ENCODE measurements at places on chromosomes 4 and X. TPM values are rescaled to one million over a fixed set of nuclear protein-coding genes. Genes with fewer than 3 reads are reported as not detected.

Gene SLITRK4
- not detected for polyA plus RNA-seq

Gene GAGE12H
- polyA plus RNA-seq, result not detected

Gene ADH1A
- not detected for polyA plus RNA-seq

Gene CD38
- not detected for polyA plus RNA-seq

Gene PGM2
- 24.1 TPM for polyA plus RNA-seq

Gene VCX
- not detected for polyA plus RNA-seq

Gene HPGDS
- not detected for polyA plus RNA-seq

Gene PPP3CA
- polyA plus RNA-seq, result 38.7 TPM

Gene NLGN4X
- not detected for polyA plus RNA-seq

Gene IL3RA
- not detected for polyA plus RNA-seq

Gene ZCCHC12
- polyA plus RNA-seq, result 0.11 TPM

Gene UGT2B15
- not detected for polyA plus RNA-seq

Gene SMARCA1
- polyA plus RNA-seq, result 76.9 TPM

- no peak for DNase-seq
These were observed 39.9 kb downstream of the ATP8A1 start for GRCh38 chr4:42617030-42617429.

DNA sequence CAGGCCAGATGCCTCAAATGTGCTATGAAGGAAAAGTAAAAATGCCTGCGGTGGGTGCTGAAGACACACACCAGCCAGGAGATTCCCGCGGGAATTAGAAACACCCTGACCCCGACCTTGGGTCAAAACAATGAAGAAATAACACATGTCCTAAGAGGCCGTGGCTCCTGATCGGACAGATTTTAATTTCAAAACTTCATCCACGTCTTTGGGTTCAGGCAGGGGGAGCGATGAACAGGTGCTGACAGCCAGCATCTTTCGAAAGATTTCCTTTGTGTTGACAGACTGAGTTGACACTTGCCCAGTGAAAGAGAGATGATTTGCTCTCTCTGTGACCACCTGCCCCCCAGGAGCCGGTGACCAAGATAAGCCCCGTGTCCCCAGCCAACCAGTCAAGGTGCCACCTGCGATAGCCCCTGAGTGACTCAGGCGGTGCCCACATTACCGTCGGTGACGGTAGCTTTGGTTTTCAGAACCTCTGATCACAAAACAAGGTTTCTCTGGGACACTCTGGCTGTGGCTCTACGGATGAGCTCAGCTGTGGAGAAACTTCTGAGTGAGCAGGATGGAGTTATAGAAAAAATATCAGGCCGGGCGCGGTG, 11.0 kb upstream of the IL3RA start:
- no peak for DNase-seq

GRCh38 chrX:43679778-43680177, 23.7 kb downstream of the MAOA start:
- DNase-seq, result no peak

DNA sequence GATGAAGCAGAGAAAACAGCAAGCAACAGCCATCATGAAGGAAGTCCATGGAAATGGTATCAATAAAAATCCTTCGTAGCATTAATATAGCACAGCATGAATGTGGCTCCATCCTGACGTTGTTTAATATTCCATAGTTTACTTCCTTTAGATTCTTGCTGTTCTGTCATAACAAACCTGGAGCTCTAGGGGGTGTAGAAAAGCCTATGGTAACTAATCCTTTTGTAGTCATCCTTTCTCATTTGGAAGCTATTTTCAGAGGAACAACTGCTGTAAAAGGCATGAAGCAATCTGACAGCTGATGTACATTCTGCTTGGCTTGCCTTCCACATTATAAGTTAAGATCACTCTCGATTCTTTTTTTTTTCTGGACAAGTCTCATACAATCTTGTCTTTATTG, 914 bp downstream of the MYOZ2 start:
- DNase-seq, result no peak

- peak; percentile 8 for DNase-seq
These were observed 143.9 kb downstream of the BCOR start for GRCh38 chrX:39953879-39954278.

DNA sequence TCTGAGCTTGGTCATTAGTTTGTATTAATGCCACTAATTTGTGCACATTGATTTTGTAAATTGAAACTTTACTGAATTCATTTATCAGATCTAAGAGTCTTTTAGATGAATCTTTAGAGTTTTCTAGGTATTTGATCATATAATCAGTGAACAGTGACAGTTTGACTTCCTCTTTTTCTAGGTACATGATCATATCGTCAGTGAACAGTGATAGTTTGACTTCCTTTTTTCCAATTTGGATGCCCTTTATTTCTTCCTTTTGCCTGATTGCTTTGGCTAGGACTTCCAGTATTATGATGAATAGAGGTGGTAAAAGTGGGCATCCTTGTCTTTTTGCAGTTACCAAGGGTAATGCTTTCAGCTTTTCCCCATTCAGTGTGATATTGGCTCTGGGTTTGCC, 421.4 kb upstream of the CPXCR1 start:
- no peak for DNase-seq

DNA sequence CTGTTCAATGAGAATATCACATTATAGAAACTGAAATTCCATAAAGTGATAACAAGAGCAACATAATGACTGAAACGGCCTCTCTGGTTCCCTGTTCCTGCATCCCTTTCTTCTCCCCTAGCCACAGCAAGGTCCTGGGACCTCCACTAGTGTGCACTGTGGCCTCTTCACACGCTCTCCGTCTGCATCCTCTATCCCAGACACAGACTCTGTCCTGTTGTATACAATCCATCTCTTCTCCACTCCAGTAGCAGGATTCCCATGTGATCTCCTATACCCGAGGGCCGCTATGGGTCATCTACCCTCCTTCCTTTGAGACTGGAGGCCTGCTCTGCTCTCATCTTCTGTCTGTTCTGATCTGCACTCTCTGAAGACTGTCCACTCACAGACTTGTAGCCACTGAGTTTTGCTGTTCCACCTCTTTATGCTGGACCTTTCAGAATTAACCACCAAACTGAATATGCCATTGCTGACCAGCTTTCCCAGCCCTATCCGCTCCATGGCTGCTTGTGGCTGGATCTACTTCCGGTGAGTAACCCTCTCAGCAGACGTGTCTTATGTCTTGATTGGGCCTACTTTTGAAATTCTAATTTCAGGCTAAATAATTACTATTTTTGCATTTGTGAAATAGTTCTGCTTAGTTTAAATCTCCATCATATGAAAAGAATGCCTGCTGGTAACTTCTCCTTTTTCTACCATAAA, 105.1 kb upstream of the NAP1L5 start:
- no peak for DNase-seq

DNA sequence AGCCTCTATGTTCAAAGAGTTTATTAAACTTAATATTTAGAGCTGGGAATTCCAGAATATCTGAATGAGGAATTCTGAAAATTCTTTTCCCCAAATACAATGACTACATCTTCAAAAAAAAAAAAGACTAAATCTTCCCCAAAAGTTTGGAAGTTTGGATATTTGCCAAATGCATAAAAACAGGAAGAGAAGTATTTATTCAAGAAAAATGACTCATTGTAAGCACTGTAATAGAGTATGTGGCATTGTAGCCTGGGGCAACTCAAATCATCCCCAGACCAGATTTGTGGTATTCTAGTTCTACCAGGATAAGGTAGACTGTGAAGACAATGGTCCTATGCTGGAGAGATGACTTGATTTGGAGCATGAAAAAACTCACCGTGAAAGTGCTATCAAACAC, 78.5 kb upstream of the PDHA2 start:
- DNase-seq, result peak; percentile 6

- no peak for DNase-seq
These were observed 11.2 kb downstream of the RIPPLY1 start for GRCh38 chrX:106891762-106892460.

DNA sequence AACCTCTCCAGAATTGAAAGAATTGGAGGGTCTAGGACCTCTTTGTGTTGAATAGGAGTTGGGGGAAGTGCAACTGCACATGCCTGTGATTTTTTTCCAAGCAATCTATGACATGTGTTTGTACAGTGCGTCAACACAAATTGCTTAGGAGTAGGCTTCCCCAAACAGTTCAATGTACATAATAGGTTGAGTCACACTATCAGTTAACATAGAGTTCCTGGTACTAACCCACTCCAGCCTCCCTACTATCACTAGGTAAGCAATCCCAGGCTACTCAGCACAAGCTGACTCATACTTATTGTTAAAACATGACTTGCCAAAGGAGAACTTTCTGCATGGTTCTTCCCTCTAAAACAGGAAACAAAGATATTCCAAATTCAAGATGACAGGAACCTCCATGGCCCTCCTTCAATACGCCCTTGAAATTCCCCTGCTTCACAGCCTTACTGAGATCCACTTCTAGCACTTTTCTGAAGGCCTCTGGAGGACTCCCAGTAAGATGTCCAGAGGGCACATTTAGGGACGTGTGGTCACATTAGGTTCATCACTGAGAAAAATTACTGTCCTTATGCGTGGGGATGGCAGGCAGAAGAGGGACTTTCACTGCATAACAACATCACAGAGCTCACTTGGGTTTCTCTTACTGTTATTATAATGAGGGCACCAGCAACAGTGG, 8.4 kb upstream of the VSIG1 start:
- peak; percentile 69 for DNase-seq

- no peak for DNase-seq
These were observed 58.0 kb downstream of the TAB3 start for GRCh38 chrX:30831082-30831481.

GRCh38 chrX:85906399-85906798, 141.0 kb downstream of the CHM start:
- no peak for DNase-seq

GRCh38 chr4:8279321-8280157, 10.0 kb downstream of the HTRA3 start:
- DNase-seq, result no peak

GRCh38 chr4:78336093-78336943, 215.3 kb upstream of the ANXA3 start:
- DNase-seq, result no peak

DNA sequence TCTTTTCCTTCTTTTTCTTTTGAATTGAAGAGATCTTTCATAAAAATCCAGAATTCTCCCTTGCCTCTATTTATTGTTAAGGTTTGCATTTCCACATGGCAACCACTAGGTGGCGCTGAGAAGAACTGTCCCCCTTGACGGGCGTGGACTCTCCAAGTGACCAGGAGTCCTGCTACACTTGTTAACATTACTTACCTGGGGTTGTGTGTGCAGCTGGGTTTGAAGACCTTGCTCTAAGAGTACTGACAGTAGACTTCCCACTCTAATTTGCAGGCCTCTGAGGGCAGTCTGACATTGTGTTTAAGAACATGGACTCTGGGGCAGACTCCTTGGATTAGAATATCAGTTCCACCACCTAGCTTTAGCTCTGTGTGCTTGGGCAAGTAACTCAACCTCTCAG, 52.8 kb downstream of the GPRIN3 start:
- no peak for DNase-seq

DNA sequence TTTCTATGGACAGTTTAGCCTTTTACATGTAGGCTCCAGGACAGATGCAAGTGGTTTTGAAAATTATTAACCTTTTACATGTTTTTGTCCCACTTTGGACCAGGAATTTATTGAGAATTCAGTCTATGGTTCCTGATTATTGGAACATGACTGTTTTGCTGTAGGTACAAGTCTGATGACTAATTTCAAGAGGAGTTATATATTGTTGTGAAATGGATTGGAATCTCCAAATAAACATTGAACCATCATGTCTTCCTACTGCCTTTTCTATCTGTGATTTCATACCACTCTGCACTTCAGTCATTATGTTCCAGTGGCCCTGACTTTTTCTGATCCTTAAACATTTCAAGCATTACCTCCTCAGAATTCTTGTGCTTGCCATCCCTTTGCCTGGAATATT, 35.9 kb downstream of the TBC1D19 start:
- DNase-seq, result peak; percentile 16

DNA sequence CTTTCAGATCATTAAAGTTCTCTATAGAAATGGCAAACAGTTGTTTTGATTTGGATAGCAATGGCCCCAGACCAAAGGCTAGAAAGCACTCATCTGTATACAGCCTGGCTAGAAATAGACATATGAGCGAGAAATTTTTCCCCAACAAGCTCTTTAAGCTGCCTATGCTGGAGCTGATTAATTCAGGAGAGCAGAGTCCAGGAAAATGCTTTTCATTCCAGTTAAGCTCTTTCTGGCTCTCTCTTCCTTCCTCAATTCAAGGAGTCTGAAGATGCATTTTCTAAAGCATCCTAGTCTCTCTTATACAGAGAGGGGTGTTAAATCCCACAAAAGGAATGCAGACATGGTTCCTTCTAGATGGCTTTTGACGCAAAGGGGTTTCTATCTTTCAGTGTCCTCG, 141.7 kb upstream of the RAI2 start:
- no peak for DNase-seq

DNA sequence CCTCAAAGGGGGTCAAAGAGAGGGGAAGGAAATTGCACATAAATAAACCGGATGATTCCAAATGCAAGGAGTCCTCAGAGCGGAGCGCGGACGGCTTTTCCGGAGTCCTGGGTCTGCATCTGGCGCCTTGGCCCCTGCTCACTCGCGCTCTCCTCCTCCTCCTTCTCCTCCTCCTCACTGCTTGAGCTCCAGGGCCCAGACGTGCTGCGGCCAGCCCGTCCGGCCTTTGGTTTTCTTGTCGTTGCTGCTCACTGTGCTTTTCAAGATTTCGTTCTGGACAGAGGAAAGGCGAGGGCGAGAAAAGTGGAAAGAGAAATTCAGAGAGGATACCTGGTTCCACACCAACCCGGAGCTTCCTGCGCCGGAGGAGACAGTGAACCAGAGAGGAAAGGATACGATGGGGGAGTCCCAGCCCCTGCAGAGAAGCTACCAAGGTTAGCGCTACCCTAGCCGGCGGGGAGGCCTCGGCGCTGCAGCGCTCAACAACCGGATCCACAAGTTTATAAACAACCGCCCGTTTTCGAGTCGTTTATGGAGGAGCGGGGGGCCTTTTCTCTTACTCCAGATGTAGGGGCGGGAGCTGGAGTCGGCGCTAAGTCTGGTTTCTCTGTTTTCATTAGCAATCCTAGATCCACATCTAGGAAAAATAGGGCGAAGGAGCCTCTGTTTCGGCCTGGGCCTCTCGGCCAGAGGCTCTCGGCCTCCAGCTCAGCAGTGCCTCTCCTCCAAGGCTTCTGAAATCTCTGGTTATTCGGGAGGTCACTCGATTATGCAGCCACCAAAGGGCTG, 2.7 kb downstream of the HAND2 start:
- no peak for DNase-seq

- DNase-seq, result no peak
These were observed at the start of gene SPOCK3 for GRCh38 chr4:167234316-167234881. Gene SPOCK3, minus strand, starts transcription at chr4:167234494.

- no peak for DNase-seq
These were observed 17.8 kb upstream of the CXCL3 start for GRCh38 chr4:74056114-74056857.
